ENCODE measurements at places on chromosomes 3 and 15.

DNA sequence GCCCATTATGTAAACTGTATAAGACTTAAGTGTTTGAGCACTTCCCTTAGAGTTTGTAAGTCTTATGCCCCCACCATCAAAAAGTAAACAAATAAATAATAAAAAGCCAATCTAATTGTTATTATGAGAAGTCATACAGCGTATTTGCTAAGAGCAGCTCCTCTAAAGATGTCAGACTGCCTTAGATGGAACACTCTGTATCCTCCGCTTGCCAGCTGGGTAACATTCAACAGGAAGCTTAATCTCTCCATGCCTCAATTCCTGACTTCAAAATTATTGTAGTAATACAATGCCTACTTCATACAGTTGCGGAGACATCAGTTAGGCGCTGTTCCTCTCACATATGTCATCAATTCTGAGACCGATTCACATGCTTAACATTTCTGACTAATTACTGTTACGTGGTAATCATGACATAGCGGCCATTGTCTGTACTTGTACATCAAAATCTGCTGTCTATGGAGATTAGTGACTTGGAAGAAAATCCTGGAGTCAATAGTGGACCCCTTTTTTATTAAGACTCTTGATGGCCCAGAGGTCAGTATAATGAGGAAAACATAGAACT lies 417.7 kb downstream of the LPP start:
- DNase-seq = no peak

- no peak for DNase-seq
These were observed at the start of gene CLEC3B for GRCh38 chr3:45026038-45026437. CLEC3B (plus strand) TSS chr3:45026303; CDS start chr3:45026363, 60 bp downstream.

- no peak for DNase-seq
These were observed 168.7 kb downstream of the POTEB3 start for GRCh38 chr15:21271566-21271965.

DNA sequence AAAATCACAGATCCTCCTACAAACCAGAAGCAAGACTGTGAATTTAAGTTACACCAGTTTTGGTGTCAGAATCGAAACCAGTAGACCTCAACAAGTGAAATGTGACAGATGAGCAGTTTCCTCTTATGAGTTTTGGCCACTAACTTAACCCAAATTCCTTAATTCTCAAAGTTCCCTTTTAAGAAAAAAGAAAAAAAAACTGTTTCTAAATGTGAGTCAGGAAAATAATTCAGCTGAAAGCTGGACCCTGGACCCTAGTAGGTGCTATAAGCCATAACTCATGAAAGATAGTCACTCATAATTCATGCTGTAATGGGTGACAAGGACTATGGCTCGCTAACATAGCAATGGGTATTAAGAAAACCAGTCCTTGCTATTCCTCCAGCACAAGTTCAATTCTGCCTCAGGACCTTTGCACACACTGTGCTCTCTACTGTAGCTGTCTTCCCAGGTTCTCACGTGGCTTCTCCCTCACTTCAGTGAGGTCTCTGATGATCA lies 9.0 kb upstream of the THRB start:
- no peak for DNase-seq

GRCh38 chr15:89164712-89165211 lies 56.6 kb downstream of the RLBP1 start:
- no peak for DNase-seq

- DNase-seq = no peak
These were observed 59.5 kb upstream of the TMEM115 start for GRCh38 chr3:50418850-50419249.

- DNase-seq = no peak
These were observed 213.7 kb downstream of the PDCD6IP start for GRCh38 chr3:34012102-34012461.

DNA sequence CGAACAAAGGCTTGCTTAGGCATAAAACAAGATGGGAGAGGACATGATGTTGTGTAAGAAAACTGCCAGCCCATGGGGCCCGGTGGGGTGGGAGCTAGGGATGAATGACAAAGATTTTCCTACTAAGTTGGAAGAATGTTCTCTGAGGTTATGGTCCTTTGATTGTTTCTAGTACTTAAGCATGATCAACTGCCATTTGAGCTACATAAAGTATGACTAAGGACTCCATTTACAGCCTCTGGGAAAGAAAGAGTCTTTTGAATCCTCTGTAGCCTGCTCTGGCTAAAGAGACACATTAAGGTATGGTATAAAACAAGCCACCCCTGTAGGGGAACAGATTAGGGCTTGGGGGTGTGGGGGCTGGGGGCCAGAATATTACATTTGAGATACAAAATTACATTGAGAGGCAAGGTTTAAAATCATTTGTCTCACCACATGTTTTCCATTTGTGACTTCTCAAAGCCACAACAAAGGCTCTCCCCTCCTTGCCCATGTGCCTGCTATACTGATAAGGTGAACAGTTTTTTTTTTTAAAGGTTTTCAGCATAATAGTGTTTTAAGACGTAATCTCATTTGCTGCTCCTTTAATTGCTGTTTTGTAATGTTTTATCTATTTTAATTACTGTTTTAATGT lies 323.4 kb downstream of the CHST2 start:
- no peak for DNase-seq

DNA sequence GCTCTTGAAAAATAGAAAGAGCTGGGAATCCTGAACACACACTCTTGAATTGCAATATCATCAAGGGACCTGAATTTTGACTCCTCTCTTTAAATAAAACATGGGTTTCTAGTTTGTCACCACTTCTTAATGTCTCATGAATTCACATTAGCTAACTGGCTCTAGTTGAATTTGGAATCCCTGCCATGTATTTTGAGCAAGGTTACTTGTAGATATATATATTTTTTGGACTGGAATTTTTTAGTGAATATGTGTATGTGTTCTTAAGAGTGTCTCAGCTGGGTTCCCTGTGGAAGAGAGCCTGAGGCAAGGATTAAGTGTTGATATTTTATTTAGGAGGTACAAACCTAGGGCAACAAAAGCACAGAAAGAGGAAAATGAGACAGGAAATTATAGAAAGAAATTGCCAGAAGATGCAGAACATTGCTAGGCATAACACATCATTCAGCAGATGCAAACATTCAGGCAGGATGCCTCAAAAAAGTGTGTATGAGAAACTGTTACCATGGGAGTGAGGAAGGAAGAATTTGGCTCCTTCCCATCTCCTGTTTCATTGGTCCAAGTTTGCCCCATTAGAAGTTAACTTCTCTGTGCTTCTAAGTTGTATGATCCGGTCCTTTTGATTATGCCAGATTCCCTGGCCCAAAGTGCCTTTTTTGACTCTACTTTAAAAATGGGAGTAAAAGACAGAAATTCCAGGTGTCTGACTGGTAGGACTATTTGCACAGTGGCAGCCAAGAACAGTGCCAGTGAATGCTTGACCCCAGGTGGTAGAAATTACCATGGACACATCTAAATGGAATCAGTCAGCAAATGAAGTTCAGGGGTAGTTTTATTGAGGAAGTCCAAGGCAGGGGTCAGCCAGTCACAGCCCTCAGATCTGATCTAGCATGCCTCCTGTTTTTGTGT lies 253.7 kb upstream of the TGFBR2 start:
- no peak for DNase-seq

GRCh38 chr3:139441656-139442055 lies 34.7 kb downstream of the RBP2 start:
- no peak for DNase-seq

GRCh38 chr3:71784914-71785531 lies at the start of gene PROK2:
PROK2 (minus strand) TSS chr3:71785148; CDS start chr3:71785052, 96 bp downstream.
- peak; percentile 57 for DNase-seq

- no peak for DNase-seq
These were observed 2.8 kb downstream of the GPD1L start for GRCh38 chr3:32109256-32109655.

- DNase-seq = no peak
These were observed 86.9 kb upstream of the PRTG start for GRCh38 chr15:55829826-55830225.

- DNase-seq = no peak
These were observed 3.6 kb upstream of the CHRM5 start for GRCh38 chr15:33964665-33965040.

DNA sequence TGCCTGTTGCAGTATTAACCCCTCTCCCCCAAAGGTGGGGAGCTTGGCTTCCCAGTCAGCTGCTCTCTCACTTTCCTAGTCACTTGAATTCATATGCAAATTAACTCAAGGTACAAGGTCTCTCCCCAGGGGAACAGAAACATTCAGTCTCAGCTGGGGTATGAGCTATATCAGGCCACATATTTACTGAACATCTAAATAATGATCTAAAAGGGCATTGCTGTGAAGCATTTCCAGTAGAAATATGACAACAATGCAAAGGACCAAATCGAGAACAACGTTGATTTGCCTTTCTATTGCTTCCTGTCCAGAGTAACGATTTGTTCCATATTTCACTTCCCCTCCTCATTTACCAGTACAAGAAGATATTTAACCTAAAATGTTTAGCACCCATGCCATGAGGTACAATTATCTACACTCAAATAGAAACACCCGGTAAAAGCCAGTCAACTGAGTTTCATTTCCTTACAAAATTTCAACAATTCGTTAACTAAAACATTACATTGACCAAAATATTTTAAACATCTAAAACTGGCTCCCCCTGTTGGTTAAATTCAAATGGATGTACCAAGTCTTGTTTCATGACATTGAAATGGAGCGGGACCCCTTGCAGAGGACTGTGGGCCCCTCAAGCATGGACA lies 36.5 kb upstream of the KLHL6 start:
- DNase-seq = no peak

Measured in activated naive CD4-positive, alpha-beta T cell treated with anti-CD3 and anti-CD28 coated beads, Interleukin-2, amount 50 U/mL, for 16 hours (primary cell).